CD14-positive monocyte (primary cell): ENCODE measurements at places on chromosomes 7 and 10.

DNA sequence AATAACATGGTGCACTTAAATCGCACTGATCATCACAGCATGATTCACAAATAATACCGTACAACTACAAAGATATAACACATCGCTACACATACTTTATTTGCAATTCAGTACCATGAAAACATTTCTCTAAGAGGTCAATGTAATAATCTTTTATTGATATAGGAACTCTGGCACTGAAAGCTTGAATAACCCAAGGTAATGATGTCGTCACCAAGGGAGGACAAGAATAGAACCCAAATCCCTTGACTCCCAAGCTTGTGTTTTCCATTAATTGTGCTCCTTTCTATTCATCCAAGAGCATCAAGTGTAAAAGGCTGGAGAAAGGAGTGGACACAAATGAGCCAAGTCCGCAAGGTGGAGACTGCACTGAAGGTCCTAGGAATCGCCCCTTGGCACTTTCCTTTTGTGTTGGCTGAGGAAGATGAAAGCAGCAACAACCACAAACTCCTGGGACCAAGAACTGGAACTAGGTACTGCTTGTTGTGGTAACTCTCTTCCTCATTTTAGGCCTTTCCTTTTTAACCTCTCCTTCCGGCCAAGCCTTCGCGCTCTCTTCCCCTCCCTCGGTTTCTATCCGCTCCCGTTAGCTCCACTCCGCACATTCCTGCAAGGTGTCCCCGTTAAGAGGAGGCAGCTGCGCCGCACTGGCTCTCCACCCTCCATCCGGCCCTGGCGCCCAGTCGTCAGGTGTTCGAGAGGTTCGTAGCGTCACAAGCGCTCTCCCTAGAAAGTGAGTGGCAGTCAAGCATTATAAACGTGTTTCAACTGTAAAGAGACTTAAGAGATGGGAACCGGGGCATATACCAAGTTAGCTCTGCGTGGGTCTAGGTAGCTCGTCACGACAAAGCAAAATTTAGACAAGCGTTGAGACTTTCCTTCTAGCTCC, 1.0 kb upstream of the CBLL1 start:
- peak; percentile 52 for DNase-seq

- peak; percentile 87 for DNase-seq
Measured at GRCh38 chr7:152313831-152314604, 121.8 kb downstream of the KMT2C start.

- no peak for DNase-seq
Measured at GRCh38 chr10:44960088-44960460, 472 bp downstream of the RASSF4 start.

- peak; percentile 1 for DNase-seq
Measured at GRCh38 chr7:99740573-99741440, 5.8 kb upstream of the CYP3A7 start.

- DNase-seq = no peak
Measured at GRCh38 chr10:13308096-13308495, 8.2 kb upstream of the PHYH start.

GRCh38 chr10:133438711-133439273, 14.4 kb upstream of the SPRN start:
- DNase-seq = peak; percentile 2

DNA sequence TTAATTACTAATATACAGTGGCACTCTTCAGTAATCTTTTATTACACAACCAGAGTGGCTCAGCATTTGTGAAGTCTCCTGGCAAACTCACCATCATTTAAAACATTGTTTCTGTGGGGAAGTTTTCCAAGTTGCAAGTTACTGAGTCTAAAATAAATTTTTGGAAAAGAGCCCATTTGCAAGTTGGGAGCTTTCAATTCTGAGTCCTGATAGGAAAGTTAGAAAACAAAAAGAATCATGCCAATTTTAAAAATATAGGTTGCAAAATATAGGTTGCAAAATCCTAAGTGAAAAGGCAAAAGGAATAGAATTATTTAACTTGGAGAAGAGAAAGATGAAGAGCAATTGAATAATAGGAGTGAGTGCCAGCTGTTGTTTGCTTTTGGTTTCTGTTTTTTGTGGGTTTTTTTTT, 378.8 kb upstream of the C7orf33 start:
- no peak for DNase-seq

GRCh38 chr7:22109761-22110160, 164.1 kb upstream of the CDCA7L start:
- peak; percentile 2 for DNase-seq

- no peak for DNase-seq
Measured at GRCh38 chr7:138865843-138866242, 67.8 kb upstream of the ATP6V0A4 start.

DNA sequence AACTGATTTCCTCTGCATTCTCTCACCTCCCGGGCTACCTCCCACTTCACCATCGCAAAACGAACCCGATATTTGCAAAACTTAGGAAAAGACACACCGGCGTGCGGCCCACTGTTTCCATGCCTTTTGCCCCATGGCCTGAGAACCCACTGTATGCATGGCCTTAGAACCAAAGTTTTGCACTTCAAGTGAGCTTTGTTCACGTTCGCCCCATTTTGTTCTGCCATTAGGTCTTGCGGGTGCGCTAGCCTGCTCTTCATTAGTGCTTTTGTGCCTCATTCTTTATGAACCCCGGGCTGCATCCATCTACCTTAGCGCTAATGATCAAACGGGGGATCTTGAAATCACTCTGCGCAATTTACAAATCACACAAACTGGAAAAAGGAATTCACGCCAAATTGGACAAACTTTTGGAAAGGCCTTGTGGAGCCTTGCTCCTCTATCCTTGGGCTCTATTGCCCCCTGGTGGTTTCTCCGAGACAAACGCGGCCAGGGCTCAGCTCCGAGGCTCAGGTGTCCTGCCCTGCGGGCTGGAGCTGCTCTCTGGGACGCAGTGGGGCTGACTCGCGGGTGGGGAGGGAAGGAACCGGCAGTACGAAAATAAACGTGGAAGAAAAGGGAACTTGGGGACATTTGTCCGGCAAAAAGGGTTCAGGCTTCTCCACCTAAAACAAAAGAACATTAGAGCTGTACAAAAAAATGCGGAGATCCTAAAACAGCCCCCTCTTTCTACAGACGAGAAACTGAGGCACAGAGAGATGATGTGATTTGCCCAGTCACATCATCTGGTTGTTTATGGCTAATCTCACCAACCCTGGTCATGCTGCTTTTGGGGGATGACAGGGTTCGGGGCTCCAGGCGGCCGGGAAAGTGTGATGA, 300.4 kb upstream of the NFE2L3 start:
- peak; percentile 42 for DNase-seq

- DNase-seq = no peak
Measured at GRCh38 chr10:82477776-82478175, 602.8 kb downstream of the NRG3 start.

GRCh38 chr7:72307566-72307965, 104.6 kb downstream of the CALN1 start:
- no peak for DNase-seq

GRCh38 chr10:124071141-124071540, 22.3 kb downstream of the CHST15 start:
- DNase-seq = no peak

GRCh38 chr7:146713934-146714333, 597.3 kb downstream of the CNTNAP2 start:
- DNase-seq = no peak

DNA sequence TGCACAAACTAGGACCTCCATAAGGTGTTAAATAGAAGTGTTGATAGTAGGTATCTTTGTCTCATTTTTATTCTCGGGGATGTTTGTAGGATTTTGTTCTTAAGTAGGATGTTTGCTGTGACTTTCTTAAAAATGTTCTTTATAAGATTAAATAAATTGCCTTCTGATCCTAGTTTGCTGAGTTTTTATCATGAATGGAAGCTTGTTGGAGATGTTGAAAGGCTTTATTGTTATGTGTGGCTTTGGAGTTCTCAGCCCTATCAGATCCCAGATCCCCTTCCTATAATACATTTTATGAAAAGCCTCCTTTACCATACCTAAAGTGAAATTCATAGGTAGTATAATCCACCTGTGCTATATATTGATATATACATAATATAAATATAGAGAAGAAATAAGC, 40.1 kb downstream of the NHLRC2 start:
- no peak for DNase-seq

DNA sequence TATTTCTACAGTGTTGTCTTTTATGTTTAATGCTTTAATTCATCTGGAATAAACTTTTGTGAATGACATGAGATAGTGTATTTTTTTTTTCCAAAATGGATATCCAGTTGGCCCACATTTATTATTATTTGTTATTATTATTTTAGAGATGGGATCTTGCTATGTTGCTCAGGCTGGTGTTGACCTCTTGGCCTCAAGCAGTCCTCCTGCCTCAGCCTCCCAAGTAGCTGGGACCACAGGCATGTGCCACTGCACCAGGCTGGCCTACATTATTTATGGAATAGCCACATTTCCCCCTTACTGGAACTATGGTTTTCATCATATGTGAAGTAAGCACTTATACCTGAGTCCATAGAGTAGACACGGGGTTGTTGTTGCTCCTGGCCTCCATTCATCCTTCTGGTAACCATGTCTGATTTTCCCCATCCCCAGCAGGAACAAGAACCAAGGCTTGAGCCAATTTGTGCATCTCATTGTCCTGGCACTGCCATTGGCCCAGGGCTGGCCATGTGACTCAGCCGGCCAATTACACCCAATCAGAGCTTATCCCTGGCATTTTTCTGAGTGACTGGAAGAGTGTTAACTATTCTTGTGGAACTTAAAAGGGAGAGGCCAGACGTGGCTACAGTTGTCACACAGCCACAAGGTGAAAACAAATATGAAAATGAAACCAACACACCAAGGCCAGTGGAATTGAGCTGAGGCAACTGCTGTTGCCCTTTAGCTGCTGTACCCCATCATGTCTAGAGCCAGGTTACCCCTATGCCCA, 23.1 kb downstream of the PRF1 start:
- DNase-seq = no peak

DNA sequence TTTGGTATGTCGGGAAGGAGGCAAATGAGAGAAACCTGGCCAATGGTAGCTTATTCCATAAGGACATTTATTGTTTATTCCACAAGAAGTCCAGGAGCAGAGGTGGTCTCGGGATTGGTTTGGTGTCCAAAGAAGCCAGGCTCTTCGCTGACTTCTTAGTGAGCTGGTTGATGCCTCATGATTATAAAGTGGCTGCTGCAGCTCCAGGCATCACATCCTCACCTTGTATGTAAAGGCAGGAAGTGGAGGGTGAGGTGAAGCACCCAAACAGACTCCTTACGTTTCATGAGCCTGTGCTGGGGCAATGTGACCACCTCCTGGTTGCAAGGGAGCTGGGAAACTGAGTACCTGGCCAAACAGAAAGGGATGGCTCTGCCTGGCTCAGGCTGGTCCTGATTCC, 92.4 kb downstream of the MYL10 start:
- DNase-seq = no peak

DNA sequence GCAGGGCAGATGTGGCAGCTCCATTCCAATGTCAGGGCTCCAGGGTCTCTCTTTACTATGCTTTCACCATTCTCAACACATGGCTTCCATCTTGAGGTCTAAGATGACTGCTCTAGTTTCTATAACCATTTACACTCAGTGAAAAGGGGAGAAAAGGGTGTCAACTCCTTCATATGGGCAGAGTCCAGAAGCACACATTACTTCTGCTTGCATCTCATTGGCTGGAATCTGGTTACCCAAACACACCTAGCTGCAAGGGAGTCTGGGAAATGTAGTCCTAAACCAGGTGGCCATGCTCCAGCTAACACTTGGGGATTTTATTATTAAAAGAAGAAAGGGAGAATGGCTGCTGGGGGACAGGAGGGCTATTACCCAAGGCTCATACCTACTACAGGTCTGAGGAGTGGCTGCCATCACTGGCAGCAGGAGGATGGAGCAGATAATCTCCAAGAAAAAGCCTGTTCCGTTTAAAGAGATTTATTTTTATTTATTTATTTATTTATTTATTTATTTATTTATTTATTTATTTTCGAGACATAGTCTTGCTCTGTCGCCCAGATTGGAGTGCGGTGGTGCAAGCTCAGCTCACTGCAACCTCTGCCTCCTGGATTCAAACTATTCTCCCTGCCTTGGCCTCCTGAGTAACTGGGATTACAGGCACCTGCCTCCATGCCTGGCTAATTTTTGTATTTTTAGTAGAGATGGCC, 29.1 kb upstream of the LBX1 start:
- peak; percentile 25 for DNase-seq

DNA sequence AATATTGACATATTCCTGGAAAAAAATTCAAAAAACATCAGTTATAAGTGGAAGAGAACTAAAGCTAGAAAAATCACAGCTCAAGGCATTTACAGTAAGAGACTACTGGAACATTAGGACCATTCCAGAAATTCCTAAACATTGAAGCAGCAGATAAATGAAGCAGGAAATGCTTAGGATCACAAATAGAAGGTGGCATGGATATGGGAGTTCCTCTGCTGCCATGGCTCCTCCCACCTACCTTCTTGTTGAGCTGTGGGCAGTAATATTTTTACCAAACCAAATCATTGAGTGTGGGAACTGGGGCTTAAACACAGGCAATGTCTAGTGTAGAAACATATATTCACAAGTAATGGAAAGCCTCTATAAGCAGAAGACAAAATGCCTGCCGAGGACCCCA, 292.8 kb downstream of the ANKRD7 start:
- DNase-seq = no peak

GRCh38 chr7:21192657-21193056, 235.2 kb upstream of the SP4 start:
- DNase-seq = no peak
